ENCODE measurements at places on chromosomes 2 and 18. TPM values are rescaled to one million over a fixed set of nuclear protein-coding genes. Genes with fewer than 3 reads are reported as not detected.

Gene DNAJC5G
- total RNA-seq: not detected

Gene TEX44
- total RNA-seq: not detected

Gene TUBA3E
- total RNA-seq: not detected

Gene CELF4
- total RNA-seq: not detected

Gene CMPK2
- 7.2 TPM for total RNA-seq

Gene GPR55
- total RNA-seq: 0.18 TPM

Gene NCKAP5
- total RNA-seq: not detected

Gene SCN7A
- total RNA-seq: 0.07 TPM

Gene EPB41L3
- 0.44 TPM for total RNA-seq

Gene POTEC
- total RNA-seq: not detected

Gene IL18RAP
- 5.2 TPM for total RNA-seq

DNA sequence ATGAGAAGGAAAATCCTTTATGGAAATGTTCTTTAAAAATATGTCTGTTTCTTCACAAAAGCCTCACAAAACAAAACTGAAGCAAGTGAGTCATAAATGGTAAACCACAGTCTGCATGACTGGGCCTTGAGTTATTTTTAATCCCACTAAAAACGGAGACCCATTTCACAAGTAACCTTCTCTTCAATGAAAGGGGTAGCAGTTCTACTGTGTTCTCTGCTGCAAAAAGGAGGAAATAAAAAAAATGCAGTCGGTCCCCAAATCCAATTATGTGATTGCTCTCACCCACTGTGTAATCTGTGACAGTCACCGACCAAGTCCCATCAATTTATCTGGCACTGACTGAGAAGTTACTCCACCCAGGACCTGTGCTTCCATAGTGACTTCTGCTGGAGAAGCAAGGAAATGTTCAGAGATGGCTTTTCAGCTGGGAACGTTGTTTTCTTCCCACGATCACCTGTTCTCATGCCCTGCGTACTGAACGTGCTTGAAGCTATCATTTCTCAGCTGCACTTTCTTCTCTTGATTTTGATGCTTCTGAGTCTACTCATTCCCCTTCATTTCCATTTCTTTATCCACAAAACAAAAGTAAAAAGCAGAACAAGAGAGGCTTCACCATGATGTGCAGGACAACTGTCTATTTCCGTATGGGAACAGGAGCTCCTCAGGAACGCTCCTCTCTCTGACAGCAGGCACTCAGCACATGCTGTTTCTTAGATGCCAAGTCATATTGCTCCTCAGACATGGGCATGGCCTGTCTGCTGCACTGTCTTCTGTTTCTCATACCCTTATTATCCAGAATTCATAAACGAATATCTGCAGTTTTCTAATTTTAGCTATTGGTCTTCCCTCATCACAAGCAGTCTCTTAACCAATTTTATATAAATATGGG, 80.0 kb upstream of the TMEM200C start:
- H3K27ac ChIP-seq: no peak overlapping the region
- H3K36me3 ChIP-seq: no peaks in the 10 kb centered on the region
- no peak overlapping the region for H3K4me3 ChIP-seq
- DNase-seq: no peak
- H3K4me1 ChIP-seq: no peaks in the 10 kb centered on the region

DNA sequence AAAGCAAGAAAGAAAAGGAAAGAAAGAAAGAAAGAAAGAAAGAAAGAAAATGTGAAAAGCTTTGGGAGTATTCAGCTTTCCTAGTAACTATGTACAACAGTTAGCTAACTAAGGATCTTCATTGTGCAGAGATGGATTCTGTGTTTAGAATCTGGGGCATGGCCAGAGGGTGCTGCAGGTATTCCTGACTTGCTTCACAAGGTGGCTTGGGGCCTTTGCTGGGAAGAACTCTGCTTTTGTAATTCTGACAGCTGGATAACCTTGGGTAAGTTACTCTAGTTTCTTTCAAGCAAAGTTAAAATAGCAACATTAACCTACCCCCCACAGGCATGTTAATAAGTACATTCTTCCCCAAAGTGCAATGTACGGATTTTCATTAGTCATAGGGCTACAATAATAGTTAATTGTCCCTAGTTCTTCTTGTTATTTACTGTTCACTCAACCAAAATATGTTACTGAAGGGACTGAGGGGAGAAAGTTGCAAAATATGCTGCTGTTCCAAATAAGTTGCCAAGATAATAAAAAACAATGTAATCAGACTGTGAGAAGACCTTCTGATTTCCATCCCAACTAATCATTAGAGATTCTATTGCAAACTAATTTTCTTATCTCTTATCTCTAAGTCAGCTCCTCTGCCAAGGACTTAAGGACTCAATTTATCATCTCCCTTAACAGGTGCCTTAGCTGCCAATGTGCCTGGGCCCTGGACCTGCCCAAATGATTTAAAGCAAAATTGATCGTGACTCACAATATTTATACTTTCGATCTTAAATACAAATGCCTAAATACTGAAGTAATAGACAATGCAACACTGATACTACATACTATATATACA, 50.3 kb downstream of the SERPINB8 start:
- H3K27me3 ChIP-seq: no peaks in the 10 kb centered on the region
- H3K36me3 ChIP-seq: no peaks in the 10 kb centered on the region
- H3K4me3 ChIP-seq: no peak overlapping the region

- H3K27ac ChIP-seq: no peak overlapping the region
- H3K4me1 ChIP-seq: no peaks in the 10 kb centered on the region
- DNase-seq: no peak
- no peak overlapping the region for H3K4me3 ChIP-seq
- peaks cover 4% of the 10 kb centered on the region for H3K36me3 ChIP-seq
Measured at GRCh38 chr2:205996161-205996560, 89.8 kb downstream of the INO80D start.

GRCh38 chr2:85814802-85815550, 61.2 kb downstream of the ATOH8 start:
- peaks cover 55% of the 10 kb centered on the region for H3K27me3 ChIP-seq
- no peak for DNase-seq
- peaks cover 9% of the 10 kb centered on the region for H3K4me1 ChIP-seq

DNA sequence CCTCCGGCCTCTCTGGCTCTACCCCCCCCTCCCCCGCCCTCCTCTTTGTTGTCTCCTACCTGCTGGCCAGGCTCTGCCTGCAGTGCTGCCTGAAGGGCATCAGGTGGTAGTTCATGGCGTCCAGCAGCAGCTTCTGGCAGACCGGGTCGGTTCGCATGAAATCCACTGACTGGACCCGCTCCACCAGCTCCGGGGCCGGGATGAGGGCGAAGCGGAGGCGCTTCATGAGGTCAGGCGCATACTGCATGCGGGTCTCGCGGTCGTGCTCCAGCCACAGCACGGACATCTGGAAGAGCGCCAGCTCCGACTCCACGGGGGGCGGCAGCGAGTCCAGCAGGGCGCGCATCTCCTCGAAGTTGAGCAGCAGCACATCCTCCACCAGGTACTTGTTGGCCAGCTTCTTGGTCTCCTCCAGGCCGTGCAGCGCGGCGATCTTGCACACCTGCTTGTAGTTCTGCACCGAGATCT, 3.2 kb downstream of the KLHL14 start:
- H3K27ac ChIP-seq: no peak overlapping the region
- H3K4me3 ChIP-seq: no peak overlapping the region
- no peak for DNase-seq
- no peaks in the 10 kb centered on the region for H3K4me1 ChIP-seq
- no peaks in the 10 kb centered on the region for H3K36me3 ChIP-seq

DNA sequence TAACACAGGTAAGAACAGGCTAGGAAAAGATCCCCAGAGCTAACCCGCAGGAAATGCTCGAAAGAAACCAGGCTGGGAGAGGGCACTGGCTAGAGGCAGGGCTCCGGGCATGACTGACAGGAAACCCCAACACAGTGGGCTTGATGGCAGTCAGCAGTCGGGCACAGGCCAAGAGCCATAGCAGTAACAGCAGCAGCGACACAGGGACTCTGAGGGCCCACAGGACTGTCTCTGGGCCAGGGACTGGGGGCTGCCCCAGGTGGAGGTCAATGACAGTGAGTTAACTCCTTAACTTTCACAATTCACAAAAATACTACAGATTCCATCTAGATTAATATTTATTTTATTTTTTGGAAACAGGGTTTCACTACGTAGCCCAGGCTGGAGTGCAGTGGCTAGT, 37.3 kb upstream of the ASPRV1 start:
- H3K27me3 ChIP-seq: no peaks in the 10 kb centered on the region
- no peak overlapping the region for H3K27ac ChIP-seq
- no peaks in the 10 kb centered on the region for H3K36me3 ChIP-seq
- no peak overlapping the region for H3K4me3 ChIP-seq

DNA sequence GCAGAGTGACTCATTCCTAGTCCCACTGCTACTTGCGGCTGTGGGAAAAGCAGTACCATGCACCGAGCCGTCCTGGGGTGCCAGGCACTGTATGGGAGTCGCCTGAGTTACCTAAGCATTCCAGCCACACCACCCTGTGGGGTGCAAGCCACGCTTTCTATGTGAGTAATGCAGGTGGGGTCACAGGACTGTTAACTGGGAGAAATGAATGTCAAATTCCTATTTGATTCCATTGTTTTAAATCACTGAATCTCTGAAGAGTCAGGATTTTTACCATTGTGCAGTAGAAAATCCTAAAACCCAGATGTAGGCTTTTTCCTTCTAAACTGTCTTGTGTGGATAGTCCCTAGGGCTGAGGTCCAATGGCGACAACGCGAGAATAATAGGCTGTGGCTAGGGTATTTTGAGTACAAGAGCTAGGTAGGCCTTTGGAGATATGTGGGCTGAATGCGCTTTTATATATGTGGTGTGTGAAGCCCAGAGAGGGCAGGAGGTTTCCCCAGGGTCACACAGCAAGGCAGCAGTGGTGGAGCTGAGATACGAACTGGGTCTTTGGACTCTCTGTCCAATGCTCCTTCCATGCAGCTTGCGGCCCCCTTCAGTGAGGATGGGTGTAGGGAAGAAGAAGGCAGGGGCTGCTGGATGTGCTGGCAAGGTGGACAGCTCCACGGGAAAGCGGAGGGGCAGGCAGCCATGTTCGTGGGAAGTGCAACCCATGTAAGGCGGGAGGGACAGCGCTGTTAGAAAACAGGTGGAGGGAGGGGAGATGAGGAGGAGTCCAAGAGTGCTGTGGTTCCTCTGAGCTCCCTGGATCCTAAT, 83.2 kb downstream of the DDX1 start:
- no peak for DNase-seq
- no peaks in the 10 kb centered on the region for H3K36me3 ChIP-seq
- no peak overlapping the region for H3K4me3 ChIP-seq

DNA sequence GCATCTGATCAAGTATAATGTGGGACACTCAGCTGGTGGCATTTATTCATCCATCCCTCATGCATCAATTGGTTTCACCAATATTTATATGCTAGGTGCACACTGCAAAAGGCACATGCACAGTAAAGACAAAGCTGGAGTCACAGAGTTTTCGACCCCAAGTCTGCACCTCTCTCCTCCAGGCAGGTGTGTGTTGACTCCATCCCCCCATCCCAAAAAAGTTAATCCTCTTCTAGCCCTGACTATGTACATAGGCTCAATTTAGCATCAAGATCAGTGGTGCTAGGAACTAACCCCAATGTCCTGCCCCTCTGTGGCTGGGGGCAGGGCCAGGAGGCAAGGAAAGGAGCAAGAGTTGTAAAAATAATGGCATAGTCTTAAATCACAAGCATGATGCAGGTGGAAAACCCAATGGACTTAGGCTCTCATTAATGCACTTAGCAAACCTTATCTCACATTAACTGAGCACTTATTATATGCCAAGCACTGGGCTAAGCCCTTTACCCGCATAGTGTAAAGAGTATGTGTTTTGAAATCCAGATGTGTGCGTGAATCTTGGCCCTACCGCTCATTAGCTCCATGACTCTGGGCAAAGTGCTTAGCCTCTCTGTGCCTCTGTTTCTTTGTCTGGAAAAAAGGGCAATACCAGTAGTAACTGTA, 3.1 kb downstream of the EVA1A start:
- DNase-seq: no peak
- peaks cover 5% of the 10 kb centered on the region for H3K27me3 ChIP-seq
- H3K36me3 ChIP-seq: no peaks in the 10 kb centered on the region
- no peaks in the 10 kb centered on the region for H3K4me1 ChIP-seq
- no peak overlapping the region for H3K27ac ChIP-seq

DNA sequence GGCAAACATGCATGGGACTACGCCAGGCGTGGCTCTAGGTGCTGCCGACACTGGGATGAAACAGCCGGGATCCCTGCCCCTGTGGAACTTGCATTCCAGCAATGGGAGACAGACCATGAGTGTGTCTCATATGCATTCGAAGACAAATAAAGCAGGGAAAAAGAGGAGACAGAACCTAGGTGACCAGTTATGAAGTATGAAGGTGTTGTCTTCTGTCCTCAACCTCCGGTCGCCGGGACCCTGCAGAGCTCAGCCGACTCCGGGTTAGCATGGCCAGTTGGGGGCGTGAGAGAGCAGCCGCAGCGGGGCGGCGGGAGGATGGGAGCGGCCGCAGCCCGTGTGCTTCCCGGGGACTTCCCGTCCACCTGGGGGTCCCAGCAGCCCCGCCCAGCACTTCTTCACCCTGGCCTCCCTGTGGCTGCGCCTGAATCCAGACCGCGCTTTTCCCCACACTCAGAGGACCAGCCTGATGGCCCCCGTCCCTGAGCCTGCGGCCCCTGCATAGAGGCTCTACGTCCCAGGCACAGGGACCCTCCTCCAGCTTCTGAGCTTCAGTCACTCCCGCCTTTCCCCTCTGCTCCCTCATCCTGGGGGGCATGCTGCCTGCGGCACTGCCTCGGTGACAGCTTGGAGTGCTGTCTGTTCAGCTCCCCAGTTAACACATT, 11.4 kb downstream of the ID2 start:
- H3K27ac ChIP-seq: no peak overlapping the region
- H3K4me3 ChIP-seq: no peak overlapping the region
- H3K4me1 ChIP-seq: peaks cover 17% of the 10 kb centered on the region

DNA sequence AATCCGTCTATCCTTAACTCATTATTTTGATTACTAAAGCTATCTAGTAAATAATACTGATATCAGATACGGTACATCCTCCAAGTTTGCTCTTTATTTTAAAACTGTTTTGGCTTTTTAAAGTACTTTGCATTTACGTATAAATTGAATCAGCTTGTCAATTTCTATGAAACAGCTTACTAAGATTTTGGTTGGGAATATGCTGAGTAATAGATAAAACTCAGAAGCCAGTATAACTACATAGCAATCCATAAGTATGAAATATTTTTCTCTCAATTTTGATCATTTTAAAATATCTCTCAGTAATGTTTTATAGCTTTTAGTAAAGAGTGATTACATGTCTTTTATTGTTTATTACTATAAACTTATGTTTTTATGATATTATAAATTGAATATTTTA, 116.2 kb upstream of the SOX11 start:
- H3K4me3 ChIP-seq: no peak overlapping the region
- H3K27ac ChIP-seq: no peak overlapping the region
- no peak for DNase-seq
- H3K36me3 ChIP-seq: no peaks in the 10 kb centered on the region
- no peaks in the 10 kb centered on the region for H3K27me3 ChIP-seq

GRCh38 chr2:119158563-119159347, at the start of gene C1QL2:
Gene C1QL2 (minus strand): TSS chr2:119158751. CDS start chr2:119158269, 482 bp downstream.
- no peaks in the 10 kb centered on the region for H3K36me3 ChIP-seq
- H3K4me3 ChIP-seq: no peak within 1 kb of the TSS
- peaks cover 51% of the 10 kb centered on the region for H3K27me3 ChIP-seq
- no peaks in the 10 kb centered on the region for H3K4me1 ChIP-seq

Measured in K562 (cell line).